Vagina (tissue), 2 donors: ENCODE measurements at places on chromosomes 11 and 22. TPM values are rescaled to one million over a fixed set of nuclear protein-coding genes. Genes with fewer than 3 reads are reported as not detected.

HPS4 gene
- 36.1 TPM for total RNA-seq

DNA sequence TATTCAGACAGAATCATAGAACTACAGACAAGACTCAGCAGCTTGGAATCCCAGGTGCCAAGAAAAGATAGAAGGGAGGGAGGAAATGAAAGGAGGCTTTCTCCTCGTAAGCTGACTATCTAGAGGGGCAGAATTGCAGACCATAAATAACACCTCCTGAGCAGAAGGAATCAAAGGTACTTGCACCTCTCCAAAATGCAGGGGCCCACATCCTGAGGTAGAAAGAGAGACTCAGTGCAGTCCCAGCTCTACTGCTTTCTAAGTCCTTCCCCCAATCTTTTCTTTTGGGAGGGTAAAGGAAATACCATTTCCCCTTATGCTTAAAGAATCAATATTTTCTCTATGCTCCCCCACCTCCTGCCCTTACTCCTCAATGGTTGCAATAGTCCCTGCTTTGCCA lies 55.2 kb downstream of the SYTL2 start:
- DNase-seq: no peak

DNA sequence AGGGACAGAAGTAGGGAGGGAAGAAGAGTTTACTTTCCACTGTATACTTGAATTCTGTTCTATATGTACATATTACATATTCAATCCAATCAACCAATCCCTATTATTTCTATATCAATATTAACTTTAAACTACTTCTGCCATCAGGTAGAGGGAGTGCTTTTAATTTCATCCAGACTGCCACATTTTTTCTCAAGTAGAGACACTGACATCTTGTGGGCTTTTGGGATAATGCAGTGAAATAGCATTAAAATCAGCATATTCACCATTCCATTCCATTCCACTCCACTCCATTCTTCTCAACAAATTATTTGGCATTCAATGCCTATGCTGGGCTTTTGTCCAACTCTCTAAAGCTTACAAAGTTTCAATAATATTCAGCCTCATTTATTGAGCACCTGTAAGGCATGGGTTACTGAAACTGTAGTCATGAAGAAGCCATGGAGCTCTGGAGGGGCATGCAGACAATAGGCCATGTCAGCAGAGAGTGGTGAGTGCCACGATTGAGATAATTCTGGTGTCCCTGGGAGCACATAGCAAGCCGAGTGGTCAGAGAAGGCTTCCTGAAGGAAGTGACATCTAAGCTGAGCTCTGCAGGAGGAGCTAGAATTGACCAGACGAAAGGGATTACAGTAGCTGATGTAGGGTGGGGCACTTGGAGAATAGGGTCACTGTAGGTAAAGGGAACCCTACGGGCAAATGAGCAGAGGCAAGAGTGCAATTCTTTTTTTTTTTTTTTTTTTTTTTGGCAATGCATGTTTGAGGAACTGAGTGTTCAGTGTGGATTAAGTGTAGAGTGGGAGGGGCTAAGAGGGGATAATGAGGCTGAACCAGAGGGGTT lies 12.8 kb upstream of the CLPB start:
- DNase-seq: no peak

DNA sequence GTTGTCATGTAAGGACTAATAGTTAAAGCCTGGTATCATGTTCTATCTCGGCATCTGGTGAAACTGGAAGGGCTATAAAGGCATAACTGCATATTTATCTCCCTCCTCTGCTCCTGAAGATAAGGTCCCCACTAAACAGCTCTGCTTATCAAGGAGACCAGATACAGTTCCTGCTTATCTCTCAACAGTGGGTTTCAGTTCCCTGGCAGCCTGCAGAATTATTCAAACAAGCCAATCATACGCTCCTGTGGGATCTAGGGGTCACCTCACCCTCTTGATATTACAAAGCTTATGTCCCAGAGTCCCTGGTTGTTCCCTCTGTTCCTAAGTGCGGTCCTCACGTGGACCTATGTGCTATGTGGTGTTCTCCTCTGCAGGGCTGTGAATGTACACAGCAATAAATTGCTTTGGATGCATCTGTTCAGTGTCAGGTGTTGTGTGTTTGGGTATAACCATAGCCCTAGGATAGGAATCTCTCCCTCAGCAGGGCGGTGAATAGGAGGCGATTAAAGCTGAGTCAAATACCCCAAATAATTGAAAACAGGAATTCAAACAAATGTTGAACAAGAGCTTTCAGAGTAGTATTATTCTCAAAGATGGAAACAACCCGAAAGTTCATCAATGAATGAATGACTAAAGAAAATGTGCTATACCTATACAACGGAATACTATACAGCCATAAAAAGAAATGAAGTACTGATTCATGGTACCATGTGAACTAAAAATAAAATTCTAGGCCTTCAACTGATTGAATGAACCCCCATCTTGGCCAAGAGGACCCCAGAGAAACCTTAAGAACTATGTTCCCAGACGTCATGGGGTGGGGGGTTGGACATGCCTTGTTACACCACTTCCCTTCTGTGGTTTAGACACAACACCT lies 3.1 kb upstream of the OOSP4A start:
- DNase-seq: no peak

GRCh38 chr22:32605576-32605975 lies 131.0 kb downstream of the FBXO7 start:
- DNase-seq: no peak
